Tibial artery (tissue), 4 donors: ENCODE measurements at places on chromosomes 7 and 10.

GRCh38 chr7:66927348-66927948 lies 6.4 kb downstream of the TMEM248 start:
- H3K27me3 ChIP-seq = no peaks in the 10 kb centered on the region
- no peaks in the 10 kb centered on the region for H3K36me3 ChIP-seq
- no peak overlapping the region for H3K4me3 ChIP-seq
- H3K4me1 ChIP-seq = peaks cover 18% of the 10 kb centered on the region

- peaks cover 54% of the 10 kb centered on the region for H3K36me3 ChIP-seq
- H3K27me3 ChIP-seq = no peaks in the 10 kb centered on the region
- no peak overlapping the region for H3K4me3 ChIP-seq
- H3K27ac ChIP-seq = no peak overlapping the region
- no peak for DNase-seq
Observed at GRCh38 chr10:73788864-73789658, 3.7 kb downstream of the ZSWIM8 start.

- peaks cover 15% of the 10 kb centered on the region for H3K4me1 ChIP-seq
- no peak for DNase-seq
- H3K27me3 ChIP-seq = peaks cover 73% of the 10 kb centered on the region
- H3K36me3 ChIP-seq = no peaks in the 10 kb centered on the region
- no peak overlapping the region for H3K4me3 ChIP-seq
Observed at GRCh38 chr7:1288390-1288995, 55.8 kb downstream of the UNCX start.

GRCh38 chr10:43627942-43628341 lies 20.7 kb downstream of the ZNF32 start:
- H3K27me3 ChIP-seq = no peaks in the 10 kb centered on the region
- no peaks in the 10 kb centered on the region for H3K4me1 ChIP-seq
- no peak overlapping the region for H3K4me3 ChIP-seq
- no peaks in the 10 kb centered on the region for H3K36me3 ChIP-seq
- no peak overlapping the region for H3K27ac ChIP-seq
